Right hindlimb (tissue), 1 donor: ENCODE measurements at places on chromosomes 13 and 19.

GRCh38 chr13:40190641-40191100 lies 475.8 kb downstream of the FOXO1 start:
- peak; percentile 65 for DNase-seq

DNA sequence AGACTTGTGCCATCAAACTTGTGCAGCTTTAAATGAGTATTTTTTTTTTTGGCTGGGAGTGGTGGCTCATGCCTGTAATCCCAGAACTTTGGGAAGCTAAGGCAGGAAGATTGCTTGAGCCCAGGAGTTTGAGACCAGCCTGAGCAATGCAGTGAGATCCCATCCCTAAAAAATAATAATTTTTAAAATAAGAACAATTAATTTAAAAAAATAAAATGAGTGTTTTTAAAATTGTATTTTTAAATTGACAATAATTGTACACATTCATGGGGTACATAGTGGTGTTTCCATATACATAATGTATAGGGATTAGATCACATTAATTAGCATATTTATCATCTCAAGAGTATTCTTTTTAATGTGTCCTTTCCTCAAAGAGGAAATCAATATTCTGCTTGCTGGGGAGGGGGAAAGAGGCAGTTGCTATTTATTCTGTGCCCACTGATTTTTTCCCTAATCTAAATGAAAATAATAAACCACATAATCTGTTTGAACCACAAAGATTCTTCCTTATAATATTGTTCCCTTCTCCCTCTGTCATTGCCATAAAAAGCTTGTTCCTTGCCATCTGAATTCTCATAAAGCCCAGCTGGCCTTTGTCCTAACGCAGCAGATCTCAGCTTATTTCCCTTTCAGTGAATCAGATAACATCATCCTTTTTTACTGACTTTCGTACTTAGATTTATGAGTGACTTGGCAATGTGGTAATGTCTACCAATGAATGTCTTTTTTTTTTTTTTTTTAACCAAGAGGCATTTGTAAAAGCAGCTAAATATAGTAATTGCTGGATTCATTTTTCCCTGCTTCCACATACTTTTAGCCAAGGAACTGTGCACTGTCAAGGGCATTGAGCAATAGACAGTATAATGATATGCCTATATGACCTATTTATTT lies 81.8 kb upstream of the RUBCNL start:
- DNase-seq = no peak

DNA sequence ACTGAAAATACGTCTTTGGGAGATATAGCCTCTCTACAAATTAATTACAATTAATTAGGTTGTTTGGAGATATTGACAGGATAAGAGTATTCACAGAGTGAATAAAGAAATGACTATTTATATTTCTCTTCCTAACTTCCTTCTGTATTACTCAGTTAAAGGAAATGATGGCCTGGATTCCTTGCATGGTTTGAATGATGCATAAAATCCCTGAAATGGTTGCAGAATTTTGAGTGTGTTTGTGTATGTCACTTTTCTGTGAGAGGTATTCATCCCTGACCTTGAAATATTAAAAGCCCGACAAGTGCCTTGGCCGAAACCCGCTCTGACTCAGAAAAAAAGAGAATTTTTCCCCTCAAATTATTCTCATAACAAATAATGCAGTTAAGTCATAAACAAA lies 90.0 kb downstream of the PDS5B start:
- DNase-seq = no peak

DNA sequence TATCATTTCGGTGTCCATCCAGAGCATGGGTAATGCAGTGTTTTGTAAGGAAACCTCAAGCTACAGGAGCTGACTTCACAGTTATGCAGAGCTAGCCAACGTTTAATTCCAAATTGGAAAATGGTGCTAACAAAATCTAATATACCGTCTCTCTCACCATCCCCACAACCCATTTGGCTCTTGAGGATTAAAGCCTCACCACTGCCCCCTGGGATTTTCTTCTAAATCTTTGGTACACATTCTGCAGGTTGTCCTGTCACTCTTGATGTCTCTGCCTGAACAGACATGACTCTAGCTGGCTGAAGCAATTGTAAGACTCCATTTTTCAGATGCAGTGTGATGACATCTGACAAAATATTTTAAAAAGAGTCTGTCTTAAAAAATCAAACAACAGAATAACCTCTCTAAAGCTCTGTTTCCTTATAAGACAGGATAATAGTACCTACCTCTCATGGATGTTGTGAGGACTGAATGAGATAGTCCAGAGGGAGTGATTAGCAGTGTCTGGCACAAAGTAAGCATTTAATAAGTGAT lies 451.8 kb downstream of the SUCLA2 start:
- no peak for DNase-seq

- DNase-seq = no peak
These were observed 158.4 kb downstream of the RNF17 start for GRCh38 chr13:24922387-24922744.

DNA sequence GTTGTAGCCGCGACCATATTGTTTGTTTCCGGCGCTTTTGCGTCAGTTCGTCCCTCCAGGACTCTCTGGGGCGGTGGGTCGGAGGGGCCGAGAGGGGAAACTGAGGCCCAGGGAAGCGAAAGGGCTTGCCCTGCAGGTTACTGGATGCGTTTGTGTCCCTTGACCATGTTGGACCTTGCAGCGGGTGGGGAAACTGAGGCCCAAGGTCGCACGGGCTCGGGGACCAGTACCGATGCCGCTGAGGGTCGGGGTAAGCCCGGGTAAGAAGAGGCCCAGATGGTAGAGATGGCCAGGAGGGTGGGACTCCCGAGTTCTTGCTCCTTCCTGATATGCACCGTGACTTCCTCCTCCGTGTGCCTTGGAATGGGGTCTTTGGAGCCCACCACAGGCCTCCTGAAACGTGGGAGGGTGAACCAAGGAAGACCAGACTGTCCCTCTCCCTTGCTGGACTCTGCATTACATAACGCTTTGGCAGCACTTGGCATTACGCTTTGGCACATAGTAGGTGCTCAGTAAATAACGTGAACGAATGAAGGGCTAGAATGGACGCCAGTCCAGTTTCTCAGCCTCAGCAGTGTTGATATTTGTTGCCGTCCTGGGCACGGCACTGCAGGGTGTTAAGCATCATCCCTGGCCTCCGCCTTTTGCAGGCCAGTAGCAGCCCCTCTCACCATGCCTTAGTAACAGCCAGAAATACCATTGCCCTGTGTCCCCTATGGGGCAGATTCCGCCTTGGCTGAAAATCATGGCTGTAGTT lies 743 bp downstream of the CHAF1A start:
- no peak for DNase-seq

DNA sequence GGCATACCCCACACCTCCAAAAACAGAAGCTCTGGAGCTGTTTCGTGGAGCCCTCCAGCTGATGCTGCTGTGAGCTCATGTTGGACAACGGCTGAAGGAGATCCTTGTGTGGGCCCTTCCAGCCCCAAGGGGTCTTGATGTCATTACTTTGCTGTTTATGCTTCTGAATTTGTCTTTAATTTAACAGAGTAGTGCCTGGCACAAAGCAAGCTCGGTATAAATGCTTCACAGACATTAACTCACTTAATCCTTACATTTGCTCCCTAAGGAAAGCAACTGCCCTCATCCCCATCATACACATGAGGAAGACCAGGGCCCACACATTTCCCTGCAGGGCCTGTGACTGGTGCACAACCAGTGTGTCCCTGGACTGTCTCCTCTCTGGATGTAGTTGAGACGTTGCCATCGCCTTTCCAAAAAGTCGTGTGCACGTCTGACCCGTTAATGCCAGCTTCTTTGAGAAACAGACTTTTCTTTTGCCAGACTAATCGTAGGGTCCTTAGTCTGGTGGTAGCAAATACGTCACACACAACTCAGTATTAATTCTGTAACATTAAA lies 7.6 kb downstream of the COL4A1 start:
- DNase-seq = no peak

DNA sequence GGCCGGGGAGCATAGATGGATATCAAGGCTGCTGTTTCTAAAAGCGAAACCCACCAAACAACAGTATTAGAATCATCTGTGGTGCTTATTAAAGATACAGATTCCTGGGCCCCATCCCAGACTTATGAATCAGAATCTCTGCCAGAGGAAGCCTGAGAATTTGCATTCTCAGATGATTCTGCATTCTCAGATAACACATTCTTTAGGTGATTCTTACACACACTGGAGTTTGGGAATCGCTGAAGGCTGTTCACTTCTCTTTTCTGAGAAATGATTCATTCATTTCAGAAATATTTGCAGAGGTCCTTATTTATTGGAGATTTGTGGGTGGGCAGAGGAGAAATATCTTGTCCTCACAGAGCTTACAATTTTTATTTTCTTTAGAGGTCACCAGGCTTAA lies 24.4 kb downstream of the ALOX5AP start:
- DNase-seq = no peak

GRCh38 chr13:112107289-112107688 lies 40.3 kb downstream of the SOX1 start:
- no peak for DNase-seq
